ENCODE measurements at places on chromosomes 11 and 22. TPM values are rescaled to one million over a fixed set of nuclear protein-coding genes. Genes with fewer than 3 reads are reported as not detected.

The HBB gene
- total RNA-seq: not detected

The LRRC75B gene
- 6.0 TPM for total RNA-seq

The CASP5 gene
- not detected for total RNA-seq

The IMMP1L gene
- 11.4 TPM for total RNA-seq

The RFPL2 gene
- total RNA-seq: not detected

The SHISAL1 gene
- total RNA-seq: 11.4 TPM

The TRIM51 gene
- total RNA-seq: not detected

The KRTAP5-2 gene
- not detected for total RNA-seq

The TYR gene
- not detected for total RNA-seq

The GRAMD1B gene
- total RNA-seq: 3.1 TPM

The MB gene
- total RNA-seq: not detected

The TMEM225 gene
- total RNA-seq: not detected

The SLC17A6 gene
- not detected for total RNA-seq

The PATE2 gene
- total RNA-seq: 0.18 TPM

The OR51B5 gene
- total RNA-seq: not detected

The RFPL3 gene
- total RNA-seq: not detected

The TRPM5 gene
- not detected for total RNA-seq

The PARVG gene
- total RNA-seq: not detected

The SMTN gene
- 63.5 TPM for total RNA-seq

GRCh38 chr22:35839841-35840301, 122.2 kb downstream of the APOL5 start:
- DNase-seq: peak; percentile 41

DNA sequence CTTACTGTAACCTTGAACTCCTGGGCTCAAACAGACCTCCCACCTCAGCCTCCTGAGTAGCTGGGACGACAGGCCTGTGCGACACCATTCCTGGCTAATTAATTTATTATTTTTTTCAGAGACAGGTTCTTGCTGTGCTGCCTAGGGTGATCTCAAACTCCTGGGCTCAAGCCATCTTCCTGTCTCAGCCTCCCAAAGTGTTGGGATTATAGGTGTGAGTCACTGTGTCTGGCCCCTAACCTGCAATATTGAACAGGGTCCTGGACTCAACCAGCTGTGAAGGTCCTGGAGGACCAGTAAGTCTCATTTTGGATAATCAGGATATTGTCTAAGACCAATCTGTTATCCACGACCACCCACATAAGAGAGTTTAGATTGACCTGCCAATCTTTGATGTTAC, 15.2 kb downstream of the CCDC134 start:
- DNase-seq: no peak

DNA sequence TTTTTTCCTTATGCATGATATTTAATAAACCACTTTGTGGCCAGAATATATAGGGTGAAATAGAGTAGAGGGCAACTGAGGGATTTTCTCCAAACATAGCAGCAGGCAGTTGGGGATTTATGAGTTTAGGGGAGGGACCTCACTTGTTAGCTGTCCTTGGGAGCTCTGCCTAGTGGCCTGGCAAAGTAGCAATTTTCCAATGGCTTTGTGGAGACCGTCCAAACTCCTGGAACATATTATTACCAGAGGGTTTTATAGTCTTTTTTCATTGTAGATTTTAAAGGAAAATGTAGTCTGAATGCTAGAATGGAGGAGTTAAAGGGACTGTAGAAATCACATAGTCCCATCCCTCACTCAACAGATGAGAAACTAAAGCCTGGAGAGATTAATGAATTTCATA, 32.3 kb downstream of the AMOTL1 start:
- peak; percentile 76 for DNase-seq

DNA sequence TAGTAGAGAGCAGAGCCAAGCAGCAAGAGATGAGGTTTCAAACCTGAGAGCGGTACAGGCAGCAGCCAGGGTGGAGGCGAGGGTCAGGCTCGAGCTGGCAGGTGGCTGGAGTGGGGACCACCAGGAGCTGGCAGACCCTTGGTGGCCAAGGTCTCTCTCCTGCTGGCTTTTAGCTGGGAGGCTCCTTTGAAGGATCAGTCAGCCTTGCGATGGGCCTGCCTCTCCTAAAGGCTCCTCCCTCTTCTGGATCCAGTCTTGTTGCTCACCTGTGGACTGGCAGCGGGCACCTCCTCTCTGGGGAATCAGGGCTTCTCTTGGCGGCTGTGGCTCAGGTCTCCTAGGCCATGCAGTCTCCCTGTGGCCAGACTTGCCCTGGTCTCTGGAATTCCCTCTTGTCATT, 24.8 kb downstream of the TPST2 start:
- no peak for DNase-seq

- DNase-seq: no peak
These were observed 38.4 kb downstream of the DYNC2H1 start for GRCh38 chr11:103147627-103148026.

DNA sequence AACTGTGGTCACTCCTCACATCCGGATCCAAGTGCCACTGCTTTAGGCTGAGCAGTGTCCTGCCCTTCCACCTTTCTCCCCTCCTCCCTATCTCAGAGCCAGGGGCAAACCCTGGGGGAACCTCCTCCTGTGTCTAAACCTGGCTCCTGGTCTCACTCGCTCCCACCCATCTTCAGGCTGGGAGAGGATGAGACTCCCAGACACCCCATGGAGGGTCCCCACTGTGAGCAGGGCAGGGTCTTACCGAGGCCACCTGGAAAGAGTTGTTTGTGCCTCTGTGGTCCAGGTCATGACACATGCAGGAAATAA, 93.6 kb downstream of the PDE2A start:
- DNase-seq: no peak

- DNase-seq: no peak
These were observed 414.5 kb upstream of the SYN3 start for GRCh38 chr22:33472462-33473344.

- peak; percentile 50 for DNase-seq
These were observed 1.8 kb downstream of the CELF1 start for GRCh38 chr11:47551086-47551485.

- no peak for DNase-seq
These were observed 39.5 kb upstream of the BRSK2 start for GRCh38 chr11:1350086-1350725.

GRCh38 chr11:86303257-86303656, 1.2 kb downstream of the HIKESHI start:
- DNase-seq: no peak

- DNase-seq: peak; percentile 78
These were observed 49.6 kb upstream of the ME3 start for GRCh38 chr11:86722006-86722405.

DNA sequence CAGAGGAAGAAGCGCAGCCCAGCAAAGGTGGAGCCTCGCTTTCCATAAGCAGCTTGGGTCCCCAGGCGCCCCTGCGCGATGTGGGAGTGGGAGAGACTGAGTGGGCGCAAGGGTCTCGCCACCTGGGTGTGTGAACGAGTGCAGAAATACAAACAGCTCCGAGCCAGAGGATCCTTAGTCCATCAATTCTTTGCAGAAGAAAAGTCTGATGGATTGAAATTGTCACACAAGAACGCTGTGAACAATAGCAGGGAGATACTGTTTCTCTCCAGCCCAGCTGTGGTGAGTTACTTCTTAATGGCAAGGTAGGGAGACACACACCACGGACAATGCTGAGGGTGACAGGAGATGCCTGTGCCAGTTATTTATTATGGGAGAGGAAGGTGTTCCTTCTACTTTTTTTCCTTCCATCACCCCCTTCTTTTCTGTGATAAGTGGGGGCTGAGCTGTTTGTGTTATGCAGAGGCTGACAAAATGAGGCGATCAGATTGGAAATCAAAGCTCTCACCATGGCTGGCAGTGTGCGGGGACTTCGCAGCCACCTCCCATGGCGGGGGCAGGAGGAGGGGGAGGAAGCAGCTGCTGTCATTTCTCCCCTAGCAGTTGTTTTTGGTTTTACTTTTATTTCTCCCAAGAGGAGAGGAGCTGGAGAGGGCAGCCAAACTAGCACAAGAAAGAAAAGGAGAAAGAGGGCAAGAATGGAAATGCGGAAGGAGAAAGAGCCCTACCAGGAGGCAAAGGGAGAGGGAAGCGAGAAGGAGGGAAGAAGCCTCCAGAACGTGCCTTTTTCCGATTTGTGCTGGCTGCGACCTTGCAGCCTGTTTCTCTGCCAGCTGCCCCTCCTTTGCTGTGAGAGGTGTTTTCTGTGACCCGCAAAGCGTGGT, 755.8 kb downstream of the NTM start:
- peak; percentile 51 for DNase-seq

DNA sequence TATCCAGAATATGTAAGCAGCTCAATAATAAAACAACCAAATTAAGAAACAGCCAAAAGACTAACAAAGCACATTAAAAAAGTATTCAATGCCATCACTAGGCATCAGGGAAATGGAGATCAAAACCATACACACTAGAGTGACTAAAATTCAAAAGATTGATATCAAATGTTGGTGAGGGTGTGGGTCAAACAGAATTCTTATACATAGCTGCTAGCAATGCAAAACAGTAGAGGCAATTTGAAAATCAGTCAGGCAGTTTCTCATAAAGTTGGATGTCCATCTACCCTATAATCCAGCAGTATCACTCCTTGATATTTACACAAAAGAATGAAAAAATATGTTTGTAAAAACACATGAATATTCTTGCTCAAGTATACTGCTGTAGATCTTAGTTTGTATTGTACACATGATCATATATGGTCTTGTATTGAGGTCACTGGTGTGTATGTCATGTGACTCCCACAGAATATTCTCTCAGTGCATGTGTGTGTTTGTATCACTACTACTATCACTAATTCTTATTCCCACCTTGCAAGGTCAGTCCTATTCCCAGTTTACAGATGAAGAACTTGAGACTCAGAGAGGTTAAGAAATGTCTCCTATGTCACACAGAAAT, 54.9 kb downstream of the SLC5A1 start:
- DNase-seq: no peak

GRCh38 chr22:29385748-29386147, 2.6 kb downstream of the AP1B1 start:
- no peak for DNase-seq

DNA sequence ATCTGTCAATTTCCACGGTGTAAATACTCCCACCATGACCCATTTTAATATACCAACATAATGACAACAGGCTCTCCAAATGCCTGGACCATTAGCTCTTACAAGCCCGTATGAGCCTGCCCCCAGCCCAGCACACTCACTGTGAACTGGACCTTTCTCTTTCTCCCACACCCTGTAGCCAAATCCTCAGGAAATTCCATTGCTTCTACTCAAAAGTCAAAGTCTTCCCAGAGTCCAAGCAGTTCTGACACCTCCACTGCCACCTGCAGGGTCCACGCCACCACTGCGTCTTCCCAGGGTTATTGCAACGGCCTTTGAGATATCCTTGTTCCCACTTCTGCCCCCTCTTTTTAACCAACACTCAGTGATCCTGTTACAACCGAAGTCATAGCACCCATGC, 110.1 kb upstream of the ASPHD2 start:
- DNase-seq: peak; percentile 35

DNA sequence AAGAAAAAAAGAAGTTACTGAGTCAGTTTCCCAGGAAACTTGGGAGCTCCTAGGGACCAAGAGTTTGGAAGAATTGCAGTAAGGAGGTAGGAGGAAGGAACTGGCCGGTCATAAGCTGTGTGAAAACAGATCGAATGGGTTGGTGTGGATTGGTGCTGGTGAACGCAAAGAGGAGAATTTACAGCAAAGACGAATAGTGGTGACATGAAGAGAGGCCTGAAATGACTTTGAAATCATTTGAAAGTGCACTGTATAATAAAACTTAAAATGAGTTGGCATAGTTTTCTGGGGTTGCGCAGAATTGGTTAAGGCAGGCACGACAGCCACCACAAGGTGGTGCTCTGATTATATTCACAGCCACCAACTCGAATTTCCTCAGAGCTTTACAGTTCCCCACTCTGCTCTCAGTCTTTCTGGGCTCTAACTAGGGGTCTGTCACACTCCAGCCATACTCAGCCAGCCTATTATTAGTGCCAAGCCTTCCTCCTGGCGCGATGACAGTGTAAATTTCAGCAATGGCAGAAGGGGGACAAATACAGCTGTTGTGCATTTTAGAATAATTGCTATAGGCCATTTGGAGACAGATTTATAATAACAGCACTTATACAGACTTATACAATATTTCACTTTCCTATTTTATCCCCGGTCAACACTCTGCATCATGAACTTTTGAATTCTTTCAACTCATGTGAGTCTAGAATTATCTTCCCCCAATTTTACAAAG, 8.3 kb upstream of the HTR3B start:
- peak; percentile 41 for DNase-seq

DNA sequence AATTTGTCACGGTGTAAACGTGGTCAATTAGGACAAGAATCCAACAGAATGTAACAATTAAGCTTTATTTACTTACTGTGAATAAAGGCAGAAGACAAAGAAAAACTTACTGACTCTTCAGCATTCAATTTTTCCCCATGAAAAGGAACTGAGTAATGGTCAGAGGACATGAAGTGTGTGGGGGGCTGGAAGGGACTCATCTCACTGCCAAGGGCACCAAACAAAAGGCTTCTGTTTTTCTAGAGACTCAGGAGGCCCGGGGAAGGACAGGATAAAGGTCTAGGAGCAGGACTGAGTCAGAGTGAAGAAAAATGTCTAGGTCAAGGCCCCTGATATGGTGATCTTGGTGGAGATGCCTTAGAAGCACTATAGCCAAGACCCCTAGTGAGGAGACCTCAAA, 564.2 kb upstream of the ANO5 start:
- no peak for DNase-seq

GRCh38 chr11:112293614-112294013, 33.0 kb upstream of the PLET1 start:
- DNase-seq: peak; percentile 22

GRCh38 chr11:100573911-100574513, 113.1 kb upstream of the ARHGAP42 start:
- peak; percentile 31 for DNase-seq

- no peak for DNase-seq
These were observed 8.5 kb downstream of the NAV2 start for GRCh38 chr11:19721176-19721575.

- DNase-seq: no peak
These were observed 3.3 kb downstream of the TECTA start for GRCh38 chr11:121104312-121104762.

- no peak for DNase-seq
These were observed 74.6 kb upstream of the KCNQ1OT1 start for GRCh38 chr11:2774173-2775082.

- no peak for DNase-seq
These were observed 2.0 kb upstream of the PRDM11 start for GRCh38 chr11:45144126-45145082.

DNA sequence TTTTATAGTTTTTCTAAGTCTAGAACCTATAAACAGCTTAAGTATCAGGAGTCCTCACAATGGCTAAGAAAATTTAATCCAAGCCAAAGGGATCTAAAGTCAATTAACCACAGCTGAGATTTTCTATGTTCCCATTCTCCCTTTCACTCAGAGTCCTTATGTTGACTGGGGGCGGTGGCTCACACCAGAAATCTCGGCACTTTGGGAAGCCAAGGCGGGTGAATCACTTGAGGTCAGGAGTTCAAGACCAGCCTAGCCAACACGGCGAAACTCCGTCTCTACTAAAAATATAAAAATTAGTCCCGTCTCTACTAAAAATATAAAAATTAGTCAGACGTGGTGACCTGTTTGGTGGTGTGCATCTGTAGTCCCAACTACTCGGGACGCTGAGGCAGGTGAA, 6.9 kb downstream of the RDX start:
- no peak for DNase-seq

GRCh38 chr22:44639891-44640617, 62.0 kb upstream of the PRR5 start:
- no peak for DNase-seq

- DNase-seq: no peak
These were observed 29.9 kb downstream of the FGF4 start for GRCh38 chr11:69745201-69745600.

GRCh38 chr22:39356464-39356863, 6.7 kb downstream of the SYNGR1 start:
- no peak for DNase-seq

- no peak for DNase-seq
These were observed 226.3 kb downstream of the DDX10 start for GRCh38 chr11:108891143-108891542.

- no peak for DNase-seq
These were observed 50.4 kb upstream of the KCNQ1OT1 start for GRCh38 chr11:2750101-2750681.

All from fibroblast of the aortic adventitia (primary cell).